ENCODE measurements at places on chromosomes 2 and 18.

DNA sequence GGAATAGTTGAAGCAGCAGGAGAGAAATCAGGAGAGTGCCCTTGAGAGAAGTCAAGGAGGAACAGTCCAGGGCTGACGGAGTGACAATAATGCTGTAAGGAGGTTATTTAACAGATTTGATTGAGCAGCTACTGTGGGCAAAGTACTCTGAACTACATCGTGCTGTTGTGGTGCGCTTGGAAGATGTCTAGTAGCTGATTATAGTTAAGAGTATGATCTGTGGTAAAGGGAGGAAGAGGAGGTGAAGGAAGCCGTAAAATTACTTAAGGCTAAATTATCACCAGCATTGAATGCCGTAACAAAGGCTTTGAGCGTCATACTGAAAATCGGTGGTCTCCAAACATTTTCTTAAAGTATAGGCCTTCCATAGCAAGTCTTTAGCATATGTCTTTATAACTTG lies 4.5 kb downstream of the PCBP1 start:
- peak; percentile 56 for DNase-seq

GRCh38 chr2:11716689-11717321 lies 29.6 kb upstream of the LPIN1 start:
- DNase-seq = no peak

- no peak for DNase-seq
Measured at GRCh38 chr18:68417166-68417799, 297.6 kb downstream of the TMX3 start.

- DNase-seq = no peak
Measured at GRCh38 chr2:42013409-42013808, 34.4 kb upstream of the PKDCC start.

DNA sequence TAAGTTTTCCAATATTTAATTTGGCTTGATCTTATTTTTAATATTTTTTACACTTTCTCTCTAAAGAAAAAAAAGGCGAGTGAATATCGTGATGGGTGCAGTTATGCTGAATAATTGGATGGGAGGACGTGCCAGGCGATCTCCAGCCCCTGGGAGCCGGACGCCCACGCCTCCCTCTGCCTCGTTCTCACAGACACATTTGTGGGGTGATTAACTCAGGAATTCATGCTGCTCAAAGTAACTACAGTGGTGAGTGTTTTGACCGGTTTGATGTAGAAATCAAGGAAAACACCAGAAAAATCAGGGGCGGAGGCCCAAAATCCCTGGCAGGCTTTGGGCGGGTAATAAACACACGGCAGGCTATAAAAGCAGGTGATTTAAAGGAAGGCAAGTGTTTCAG lies 736.8 kb upstream of the SALL3 start:
- no peak for DNase-seq

GRCh38 chr2:182540252-182540651 lies 113.4 kb upstream of the PDE1A start:
- peak; percentile 17 for DNase-seq

All from hematopoietic multipotent progenitor cell treated with erythropoietin and hydrocortisone succinate and interleukin-3 and kit ligand, for 6 days (in vitro differentiated cells).